ENCODE measurements at places on chromosomes 7 and 10.

DNA sequence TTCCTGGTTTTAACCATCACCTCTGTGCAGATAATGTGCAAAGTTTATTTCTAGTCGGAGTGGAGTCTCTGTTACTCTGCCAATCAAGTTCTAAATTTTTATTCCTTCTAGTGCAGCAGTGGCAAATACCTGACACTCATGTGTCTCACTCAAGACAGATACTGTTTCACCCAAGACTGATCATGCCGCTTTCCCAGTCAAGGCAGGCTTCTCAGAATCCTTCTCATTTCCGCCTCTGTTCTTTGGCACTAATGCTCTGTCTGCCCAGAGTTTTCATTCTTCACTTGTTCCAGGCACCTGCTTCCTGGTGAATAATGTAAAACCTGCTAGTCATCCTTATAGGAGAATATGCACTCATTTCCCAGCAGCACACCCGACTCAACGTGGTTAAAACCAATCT lies 24.7 kb downstream of the MET start:
- no peak for DNase-seq

- no peak for DNase-seq
Measured at GRCh38 chr10:13651969-13652720, 65.4 kb downstream of the PRPF18 start.

- DNase-seq, result peak; percentile 92
Measured at GRCh38 chr10:46556515-46557318, at the start of gene GPRIN2. TSS of gene GPRIN2 (minus strand) at chr10:46556658. CDS start at chr10:46550736, 5,922 bp downstream.

GRCh38 chr7:12504149-12504548 lies 66.4 kb upstream of the SCIN start:
- DNase-seq, result no peak

DNA sequence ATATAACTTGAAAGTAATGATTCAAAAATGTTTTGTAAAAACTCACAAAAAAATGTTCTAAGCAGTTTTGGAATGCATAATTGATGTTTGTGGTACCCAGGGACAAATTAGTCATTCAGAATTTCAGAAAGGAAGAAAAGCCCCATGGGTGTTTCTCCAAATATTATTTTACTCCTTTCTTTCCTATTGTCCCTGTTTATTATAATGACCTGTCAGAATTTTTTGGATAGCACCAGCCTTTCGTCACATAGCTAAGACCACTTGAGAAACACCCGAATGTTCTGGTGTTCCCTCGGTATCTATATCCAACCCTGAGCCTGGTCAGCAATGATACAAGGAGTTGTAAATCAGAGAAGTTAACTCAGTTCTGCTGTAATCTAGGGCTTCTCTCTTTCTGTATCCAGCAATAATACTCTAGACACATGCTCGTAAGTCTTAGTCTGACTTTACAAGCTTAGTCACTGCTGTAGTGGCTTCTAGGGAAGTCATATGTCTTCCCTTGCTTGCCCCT lies 64.8 kb upstream of the MEOX2 start:
- no peak for DNase-seq

- peak; percentile 36 for DNase-seq
Measured at GRCh38 chr10:13080643-13081042, 19.3 kb upstream of the OPTN start.

DNA sequence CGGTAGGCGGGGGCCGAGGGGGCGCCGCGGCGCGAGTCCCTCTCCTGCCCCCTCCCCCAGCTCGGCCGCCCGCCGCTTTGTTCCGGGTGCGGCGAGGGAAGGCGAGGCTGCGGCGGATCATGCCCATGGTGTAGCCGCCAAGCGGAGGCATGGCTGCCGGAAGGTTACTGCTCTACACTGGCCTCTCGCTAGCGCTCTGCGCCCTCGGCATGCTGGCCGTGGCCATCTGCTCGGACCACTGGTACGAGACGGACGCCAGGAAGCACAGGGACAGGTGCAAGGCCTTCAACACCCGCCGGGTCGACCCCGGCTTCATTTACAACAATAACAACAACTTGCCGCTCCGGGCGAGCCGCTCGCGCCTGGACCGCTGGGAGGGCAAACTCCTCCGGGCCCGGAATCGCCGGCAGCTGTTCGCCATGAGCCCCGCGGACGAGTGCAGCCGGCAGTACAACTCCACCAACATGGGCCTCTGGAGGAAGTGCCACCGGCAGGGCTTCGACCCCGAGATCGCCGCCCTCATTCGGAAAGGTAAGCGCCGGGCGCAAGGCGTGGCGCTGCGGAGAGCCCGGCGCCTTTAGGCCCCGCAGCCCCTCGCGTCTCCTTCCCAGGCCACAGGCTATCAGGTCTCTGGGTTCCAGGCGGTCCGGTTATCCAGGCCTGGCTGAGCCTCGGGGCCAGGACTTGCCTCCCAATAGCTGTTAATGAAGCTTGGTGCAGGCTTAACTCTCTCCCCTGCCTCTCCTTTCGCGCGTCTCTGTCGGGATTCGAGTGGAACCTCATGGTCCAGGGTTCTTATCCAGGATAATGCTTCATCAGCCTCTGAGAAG lies 513 bp downstream of the TMEM178B start:
- peak; percentile 63 for DNase-seq

GRCh38 chr7:54843841-54844355 lies 84.9 kb upstream of the SEC61G start:
- no peak for DNase-seq

GRCh38 chr7:111104710-111105109 lies 13.8 kb downstream of the LRRN3 start:
- no peak for DNase-seq

GRCh38 chr7:129494041-129494440 lies 8.3 kb upstream of the SMKR1 start:
- no peak for DNase-seq

- DNase-seq, result no peak
Measured at GRCh38 chr10:15482156-15482555, 111.1 kb upstream of the FAM171A1 start.

DNA sequence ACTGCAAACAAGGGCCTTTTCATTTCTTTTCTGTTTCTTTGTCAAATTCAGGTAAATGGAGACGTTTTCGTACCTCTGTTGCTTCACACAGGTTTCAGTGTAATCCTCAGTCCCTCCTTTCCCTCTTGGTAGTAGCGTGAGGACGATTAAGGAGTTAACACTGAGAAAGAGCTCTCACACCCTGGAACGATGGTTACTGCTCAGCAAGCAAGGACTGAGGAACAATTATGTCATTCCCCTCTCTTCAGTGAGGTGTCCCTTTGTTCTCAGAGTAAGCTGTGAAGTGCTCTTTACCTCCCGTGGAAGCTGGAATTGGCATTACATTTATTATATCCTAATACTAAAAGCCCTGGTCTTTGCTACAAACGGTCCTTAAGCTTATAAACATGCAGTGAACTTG lies 95.9 kb downstream of the FANK1 start:
- DNase-seq, result no peak

GRCh38 chr7:104794154-104794553 lies 219.9 kb upstream of the KMT2E start:
- DNase-seq, result no peak

DNA sequence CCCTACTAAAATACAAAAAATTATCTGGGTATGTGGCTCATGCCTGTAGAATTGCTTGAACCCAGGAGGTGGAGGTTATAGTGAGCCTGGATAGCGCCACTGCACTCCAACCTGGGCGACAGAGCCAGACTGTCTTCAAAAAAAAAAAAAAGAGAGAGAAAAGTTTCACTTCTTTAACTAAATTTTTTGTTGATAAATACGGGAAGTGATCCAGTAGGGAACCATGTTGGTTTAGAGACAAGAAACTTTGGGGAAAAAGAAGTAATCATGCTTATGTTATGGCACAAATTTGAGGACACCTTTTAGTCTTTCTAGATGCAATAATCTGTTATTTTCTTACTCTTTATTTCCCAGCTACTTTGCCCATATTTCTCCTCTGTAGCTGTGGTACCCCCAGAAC lies 309.7 kb downstream of the TYW1 start:
- DNase-seq, result no peak

DNA sequence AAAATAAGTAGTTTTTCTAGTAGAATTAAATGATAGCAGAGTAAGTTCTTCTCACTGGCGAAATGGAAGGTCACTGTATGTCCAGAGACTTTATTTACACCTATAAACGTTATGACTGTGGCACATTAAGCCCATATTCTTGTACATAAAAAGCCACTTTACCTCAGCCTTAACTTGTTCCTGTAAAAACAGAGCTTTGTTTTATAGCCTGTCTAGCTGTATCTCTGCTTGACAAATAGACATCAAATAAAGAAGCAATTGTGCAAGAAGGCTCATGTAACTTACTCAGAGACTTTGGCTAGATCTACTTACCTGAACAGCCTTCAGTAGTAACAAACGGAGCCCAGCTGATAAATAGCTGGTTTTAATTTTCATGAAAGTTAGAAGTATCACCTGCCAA lies 324.1 kb upstream of the BMPER start:
- DNase-seq, result no peak

DNA sequence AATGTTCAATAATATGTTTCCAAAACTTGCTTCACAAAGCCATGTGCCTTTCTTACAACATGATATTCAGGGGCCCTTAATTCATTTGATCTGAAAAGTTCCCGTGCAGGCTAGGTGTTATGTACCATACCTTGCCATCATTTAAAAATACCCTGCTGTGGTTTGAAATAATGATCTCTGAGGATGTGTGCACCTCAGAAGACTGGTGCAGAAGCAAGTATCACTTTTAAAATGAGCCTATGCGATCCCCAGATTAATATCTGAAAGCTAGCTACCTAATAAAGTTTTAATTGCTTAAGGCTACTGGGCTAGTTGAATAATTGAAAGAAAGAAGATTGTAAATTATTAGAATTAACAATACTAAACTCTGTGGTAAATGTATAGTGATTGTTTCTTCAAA lies 262.4 kb downstream of the CDK14 start:
- DNase-seq, result no peak
